ENCODE measurements at places on chromosomes 5 and 9.

GRCh38 chr5:169100735-169101075, 200.2 kb downstream of the SLIT3 start:
- peak; percentile 59 for DNase-seq

DNA sequence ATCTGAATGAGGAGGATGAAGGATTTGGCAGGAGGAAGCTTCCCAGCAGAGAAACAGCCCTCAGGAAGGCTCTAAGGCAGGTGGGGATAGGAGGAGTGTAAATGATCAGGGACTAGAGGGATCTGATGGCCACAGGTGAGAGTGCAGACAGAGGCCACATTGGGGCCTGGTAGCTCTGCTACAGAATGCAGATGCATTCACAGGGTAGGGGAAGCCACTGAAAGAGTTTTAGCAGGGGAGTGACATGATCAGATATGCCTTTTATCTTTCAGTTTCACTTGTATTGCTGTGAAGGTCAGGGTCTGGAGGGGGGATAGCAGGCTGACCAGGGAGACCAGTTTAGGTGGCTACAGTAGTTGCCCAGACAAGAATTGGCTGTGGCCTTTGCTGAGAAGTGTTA, 3.0 kb downstream of the TXNDC15 start:
- no peak for DNase-seq

DNA sequence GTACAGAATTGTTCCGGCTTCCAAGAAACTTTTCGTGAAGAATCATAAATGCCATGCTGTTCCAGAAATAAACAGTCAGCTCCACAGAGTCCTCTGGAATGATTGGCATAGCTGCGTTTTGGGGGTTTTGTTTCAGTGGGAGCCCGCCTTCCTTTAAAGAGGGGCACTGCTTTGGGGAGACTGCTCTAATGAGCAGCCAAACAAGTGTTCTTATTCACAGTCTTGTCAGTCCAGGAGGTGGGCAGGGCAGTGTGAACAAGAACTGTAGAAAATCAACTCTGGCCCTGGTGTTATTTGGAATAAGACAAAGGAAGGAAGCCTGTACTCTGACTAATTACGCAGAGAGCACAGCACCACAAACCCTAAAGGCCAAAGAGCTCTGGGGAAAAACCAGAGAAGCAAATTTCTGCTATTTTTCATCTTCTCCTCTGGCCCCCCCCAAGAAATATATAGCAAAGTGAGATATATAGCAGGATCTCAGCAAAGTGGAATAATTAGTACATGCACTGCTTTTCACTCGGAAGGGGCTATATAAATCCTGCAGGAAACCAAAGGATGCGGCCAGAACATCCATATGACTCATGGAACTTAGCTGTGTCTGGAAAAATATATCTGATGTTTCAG, 92.9 kb downstream of the GLDC start:
- DNase-seq, result no peak

DNA sequence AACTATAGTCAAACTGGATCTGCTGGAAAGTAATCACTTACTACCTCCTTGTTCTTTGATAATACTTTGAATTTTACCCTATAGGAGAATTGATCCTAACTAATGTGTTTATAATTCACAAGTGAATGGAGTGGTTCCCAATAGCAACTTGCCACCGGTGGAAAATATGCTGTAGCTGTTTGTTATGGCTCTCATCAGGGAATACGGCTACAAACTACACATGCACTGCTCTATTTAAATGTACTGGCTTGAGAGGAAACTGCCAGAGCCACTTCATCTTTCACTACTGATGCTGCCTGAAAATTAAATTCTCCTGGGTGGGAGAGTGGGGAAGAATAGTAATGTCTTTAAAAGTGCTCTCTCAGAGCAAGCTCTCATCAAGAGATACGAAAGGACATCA, 448.5 kb upstream of the GRAMD2B start:
- no peak for DNase-seq

DNA sequence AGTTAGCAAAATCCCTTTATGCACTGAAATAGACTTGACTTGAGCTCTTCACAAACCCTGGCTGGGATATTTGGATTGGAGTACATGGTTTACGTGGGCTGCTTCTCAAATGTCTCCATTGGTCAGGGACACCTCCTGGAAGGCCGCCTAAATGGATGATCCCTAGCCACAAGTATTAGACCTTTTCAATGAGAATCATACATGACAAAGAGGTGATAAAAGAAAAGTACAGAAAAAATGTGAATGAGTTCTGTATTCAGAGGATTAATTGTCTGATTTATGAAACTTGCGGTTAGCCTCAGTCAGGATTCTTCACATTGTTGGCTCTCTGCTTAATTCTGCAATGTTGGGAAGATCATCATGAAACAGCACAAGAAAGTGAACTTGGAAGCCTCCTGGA, 752.8 kb upstream of the ADAMTS16 start:
- DNase-seq, result peak; percentile 45

- peak; percentile 22 for DNase-seq
Observed at GRCh38 chr9:98410185-98410697, 154.8 kb upstream of the TBC1D2 start.

DNA sequence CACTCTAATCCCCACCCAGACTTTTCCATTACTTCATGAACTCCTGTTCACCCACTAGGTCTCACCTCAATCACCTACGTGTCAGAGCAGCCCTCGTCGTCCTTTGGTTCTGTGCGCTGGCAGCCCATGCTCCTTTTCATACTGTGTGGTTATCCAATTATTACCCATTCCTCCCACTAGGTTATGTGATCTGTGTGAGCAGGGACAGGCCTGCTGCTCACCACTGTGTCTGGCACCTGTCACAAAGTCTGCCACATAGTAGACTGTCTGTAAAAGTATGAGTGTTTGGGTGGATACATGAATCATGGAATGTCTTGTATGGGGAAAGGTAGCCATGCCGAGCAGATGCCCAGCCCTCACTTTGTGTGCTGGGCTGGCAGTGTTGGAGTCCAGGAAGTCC, 12.1 kb upstream of the SMAD5 start:
- no peak for DNase-seq

DNA sequence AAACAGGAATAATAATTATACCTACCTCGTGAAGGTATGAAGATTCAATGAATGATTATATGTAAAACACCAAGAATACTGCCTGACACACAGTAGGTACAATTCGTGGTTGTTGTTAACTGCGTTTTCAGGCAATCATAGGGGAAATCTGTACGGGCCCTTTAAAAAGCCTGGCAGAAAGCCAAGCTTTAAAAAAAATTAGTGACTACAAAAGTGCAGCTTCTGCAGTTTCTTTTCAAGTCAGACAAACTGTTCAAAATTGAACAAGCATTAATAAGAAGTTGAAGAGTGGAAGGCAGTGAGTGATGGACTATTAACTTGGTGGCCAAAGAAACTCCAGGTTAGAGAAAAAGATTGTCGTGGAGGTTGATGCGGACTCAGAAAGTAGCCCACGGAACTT, 85.9 kb upstream of the TRIO start:
- no peak for DNase-seq

DNA sequence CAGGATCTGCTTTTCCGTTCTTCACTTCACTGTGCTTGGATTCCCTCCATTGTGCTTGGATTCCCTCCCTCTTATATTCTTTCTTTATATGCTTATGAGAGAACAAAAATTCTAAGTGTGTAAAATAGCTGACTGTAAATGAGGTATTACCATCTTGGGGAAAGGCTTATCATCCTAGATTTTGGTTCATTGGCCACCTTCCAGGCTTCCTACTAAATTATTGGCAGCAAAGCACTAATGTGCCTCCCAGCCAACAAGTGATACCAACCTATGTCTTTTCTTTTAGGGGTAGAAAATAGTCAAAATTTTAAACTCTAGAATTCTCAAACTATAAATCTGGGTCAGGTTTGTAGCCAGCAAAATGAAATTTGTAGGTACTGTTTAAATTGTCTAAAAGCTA, 52.7 kb downstream of the NDUFAF2 start:
- no peak for DNase-seq

GRCh38 chr5:20959347-20959746, 971.3 kb upstream of the CDH18 start:
- DNase-seq, result no peak

DNA sequence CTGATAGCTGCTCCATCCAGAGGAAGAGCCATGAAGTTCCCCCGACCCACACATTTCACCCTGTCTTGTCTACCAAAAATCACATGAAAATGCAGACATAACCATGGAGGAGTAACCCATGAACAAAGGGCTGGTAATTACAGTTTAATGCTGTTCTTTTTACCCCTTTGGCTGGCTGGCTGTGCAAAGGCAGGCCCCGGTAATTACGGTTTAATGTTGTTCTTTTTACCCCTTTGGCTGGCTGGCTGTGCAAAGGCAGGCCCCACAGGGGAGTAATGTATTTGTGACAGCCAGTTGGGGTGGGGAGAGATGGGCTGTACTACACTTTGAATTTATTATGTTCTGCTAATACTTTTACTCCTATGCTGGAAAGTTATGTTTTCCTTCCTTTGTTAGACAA, 41.7 kb downstream of the PIK3R1 start:
- DNase-seq, result no peak

GRCh38 chr9:98323051-98323830, 67.8 kb upstream of the TBC1D2 start:
- no peak for DNase-seq

GRCh38 chr5:58970766-58971165, 387.9 kb downstream of the RAB3C start:
- DNase-seq, result no peak

DNA sequence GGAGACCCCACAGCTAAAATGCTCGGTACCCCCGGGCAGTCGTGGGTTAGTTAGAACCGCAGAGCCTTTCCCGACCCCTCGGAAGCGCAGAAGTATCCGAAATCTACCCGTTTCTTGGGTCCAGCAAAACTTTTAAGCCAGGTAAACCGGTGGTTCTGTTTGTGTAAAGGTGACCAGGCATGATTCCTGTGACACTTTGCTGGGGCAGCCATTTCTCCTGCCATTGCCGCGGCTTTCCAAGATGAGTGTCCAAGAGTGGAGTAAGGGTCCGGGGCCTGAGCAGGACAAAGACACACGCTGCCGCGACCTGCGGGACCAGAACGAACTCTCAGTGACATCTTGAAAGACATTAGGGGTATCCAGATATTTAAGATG, 655 bp downstream of the MARVELD2 start:
- peak; percentile 34 for DNase-seq

DNA sequence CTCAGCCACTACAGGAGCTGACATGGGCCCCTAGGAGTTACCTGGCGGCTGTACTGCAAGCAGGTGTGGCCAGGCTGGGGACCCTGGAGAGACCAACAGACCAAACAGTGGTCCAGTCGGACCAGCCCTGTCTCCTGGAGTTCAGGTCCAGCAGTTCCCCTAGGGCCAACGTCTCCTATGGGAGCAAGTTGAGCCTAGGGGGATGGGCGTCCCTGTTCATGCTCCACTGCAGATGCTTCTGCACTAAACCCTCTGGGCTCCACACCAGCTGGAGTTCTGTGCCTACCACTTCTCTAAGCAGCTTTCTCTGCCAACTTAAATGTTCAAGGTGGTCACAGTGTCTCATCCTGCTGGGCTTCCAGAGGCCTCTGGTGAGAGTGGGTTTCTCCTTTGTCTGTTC, 20.6 kb upstream of the OMD start:
- DNase-seq, result no peak

- peak; percentile 84 for DNase-seq
Observed at GRCh38 chr9:127937388-127938297, at the start of gene DPM2. TSS of gene DPM2 (minus strand) at chr9:127937854. CDS start at chr9:127937820, 34 bp downstream.

DNA sequence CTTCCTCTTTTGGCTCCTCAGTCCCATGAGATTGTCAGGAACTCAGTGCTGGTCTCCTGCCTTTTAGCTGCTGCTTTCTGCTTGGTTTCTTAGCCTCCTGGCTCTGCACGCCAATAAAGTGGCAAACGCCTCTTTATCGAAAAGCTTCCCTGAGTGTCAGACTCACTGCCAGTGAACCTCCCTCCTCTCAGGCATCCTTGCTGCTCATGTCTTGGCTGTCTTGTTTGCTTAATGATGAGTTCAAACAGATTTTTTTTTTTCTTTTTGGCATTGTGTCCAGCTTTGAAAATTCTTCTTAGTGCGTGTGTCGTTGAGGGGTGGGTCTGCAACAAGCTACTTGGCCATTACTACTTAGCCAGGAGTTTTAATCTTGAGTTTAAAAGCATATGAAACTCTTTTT, 14.9 kb downstream of the RASGRF2 start:
- no peak for DNase-seq

- DNase-seq, result peak; percentile 25
Observed at GRCh38 chr9:35914301-35914807, 5.1 kb downstream of the SPAAR start.

DNA sequence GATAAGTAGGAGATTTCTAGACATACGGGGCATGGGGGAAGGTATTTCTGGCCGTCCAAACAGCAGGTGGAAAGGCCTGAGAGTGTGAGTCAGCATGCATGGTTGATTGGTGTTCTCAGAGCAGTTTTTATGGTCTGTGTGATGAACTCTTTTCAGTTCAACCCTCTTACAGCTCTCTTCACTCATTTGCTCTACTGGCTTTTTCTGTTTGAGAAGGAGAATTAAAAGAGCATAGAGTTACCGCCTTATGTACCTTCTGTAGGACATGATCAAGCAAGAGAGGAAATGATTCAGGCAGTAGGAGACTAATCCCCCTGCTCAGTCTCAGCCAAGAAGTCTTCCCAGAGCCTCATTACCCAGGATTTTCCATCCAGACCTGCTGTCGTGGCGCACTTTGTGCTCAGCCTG, 92.4 kb downstream of the PRDM6 start:
- DNase-seq, result peak; percentile 10

DNA sequence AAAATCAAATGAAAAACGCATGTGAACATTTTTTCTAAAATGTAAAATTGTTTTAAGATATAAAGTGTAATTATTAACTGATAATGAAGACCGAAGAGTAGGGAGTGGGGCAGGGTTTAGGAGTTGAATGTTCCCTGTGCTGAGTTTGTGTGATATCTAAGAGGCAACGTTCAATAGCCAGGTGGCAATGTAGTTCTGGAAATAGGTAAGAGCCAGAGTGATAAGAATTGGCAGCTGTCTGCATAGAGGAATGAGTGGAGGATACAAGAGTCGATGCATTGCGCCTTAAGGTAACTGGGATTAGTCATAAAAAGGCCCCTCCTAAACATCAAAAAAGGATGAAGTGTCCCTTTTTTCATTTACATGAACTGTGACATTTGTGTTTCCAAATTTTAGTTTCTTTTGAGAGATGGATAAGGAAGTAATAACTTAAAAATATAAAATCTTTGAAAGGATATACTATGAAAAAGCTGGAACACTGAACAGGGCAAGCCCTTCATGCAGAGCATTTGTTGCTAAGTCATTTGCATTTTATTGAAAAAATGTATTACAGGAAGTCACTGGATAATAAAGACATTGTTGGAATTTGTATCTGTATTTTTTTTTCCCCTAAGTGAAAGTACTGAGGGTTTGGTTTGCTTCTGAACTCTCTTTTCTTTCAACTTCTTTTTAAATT, 659.3 kb downstream of the ACTL7B start:
- DNase-seq, result no peak

GRCh38 chr9:121280715-121281613, 13.0 kb downstream of the GSN start:
- DNase-seq, result no peak

- DNase-seq, result no peak
Observed at GRCh38 chr5:89827359-89827758, 582.2 kb downstream of the CETN3 start.
